ENCODE measurements at places on chromosomes 12 and 14.

DNA sequence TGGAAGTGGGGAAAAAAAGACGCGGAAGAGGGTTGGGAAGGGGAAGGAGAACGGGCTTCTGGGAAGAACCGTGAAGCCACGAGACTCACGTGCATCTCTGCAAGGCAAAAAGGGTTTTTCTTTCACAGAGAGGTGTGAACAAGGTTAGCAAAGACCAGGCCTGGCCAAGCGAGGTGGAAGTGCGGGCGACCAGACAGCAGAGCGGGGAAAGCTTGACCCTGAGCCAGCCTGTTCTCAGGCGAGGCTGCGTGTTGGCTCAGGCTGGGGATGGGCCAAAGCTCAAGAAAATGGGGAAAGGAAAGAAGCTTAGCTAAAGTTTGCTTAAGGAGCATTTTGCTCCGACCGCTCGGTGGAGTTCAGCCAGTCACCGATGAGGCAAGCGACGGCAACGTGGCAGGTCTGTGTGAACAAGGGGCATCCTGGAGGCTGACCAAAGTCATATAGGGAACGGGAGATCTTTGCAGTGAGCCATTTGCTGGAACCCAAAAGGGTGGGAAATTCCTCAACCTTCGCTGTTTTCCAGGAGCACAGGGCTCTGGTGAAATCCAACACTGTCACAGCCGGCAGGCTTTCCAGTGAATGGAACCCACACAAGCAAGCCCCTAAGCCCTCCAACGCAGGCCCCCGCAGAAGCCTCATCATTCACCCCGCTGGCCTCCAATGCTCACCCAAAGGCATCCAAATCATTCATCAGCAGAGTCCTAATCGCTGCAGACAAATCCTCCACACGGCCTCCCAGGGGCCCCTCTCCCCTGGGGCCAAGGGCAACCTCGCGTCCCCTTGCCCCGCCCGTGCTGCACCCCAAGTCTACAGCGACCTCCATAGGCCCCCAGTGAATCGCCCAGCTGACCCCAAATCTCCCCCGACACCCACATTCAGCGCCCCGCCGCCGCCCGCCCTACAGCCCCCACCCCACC, 754 bp downstream of the ZNF605 start:
- peak; percentile 33 for DNase-seq

DNA sequence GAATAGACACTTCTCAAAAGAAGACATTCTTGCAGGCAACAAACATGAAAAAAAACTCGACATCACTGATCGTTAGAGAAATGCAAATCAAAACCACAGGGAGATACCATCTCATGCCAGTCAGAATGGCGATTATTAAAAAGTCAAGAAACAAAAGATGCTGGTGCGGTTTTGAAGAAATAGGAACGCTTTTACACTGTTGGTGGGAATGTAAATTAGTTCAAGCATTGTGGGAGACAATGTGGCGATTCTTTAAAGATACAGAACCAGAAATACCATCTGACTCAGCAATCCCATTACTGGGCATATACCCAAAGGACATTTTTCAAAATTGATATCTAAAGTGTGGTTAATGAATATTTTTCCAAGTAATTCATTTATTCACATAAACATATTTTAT, 39.6 kb upstream of the LIN7A start:
- no peak for DNase-seq

DNA sequence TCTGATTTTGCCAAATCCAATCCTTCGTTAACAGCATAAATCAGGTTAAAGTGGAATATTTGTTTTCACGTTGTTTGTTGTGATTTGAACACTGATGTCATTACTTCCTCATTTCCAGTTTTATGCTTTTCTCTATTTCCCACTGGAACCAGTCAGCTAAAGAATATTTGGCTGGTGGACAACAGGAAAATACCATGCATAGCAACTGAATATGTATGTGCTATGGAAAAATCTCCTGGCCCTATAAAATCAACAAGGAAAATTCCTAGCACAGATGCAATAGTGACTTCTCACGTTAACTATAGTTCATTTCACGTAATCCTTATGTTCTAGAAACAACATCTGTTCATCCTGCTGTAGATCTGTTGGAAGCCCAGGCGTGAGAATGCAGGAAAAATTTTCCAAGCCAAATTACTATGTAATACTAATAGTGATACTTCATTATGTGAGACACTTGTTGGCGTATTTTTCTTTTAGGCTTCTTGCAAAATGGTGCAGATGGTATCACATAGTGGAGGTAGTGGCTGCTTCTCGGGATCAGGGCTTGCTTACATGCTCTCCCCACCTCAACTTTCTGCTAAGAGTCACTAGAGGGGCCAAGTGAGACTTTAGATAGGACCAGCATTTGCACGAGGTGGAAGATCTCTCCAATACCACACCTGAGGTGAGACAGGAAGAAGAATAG, 86.3 kb upstream of the USP44 start:
- DNase-seq = no peak

DNA sequence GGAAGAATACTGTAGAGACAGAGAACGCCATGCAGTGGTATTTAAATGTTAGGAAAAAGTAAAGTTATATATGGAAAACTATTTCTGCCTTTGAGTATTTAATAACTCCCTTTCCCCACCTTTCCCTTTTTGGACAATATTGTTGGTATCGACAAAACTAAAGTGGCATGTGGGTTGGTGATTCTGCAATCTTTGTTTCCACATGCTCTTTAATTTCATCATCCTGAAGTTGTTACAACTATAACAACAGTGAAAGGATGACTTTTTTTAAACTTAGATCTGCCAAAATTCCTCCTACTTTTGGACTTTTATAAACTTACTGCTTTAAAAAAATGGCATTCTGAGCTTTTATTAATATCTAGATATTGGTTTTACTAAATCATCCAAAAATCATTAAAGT, 25.3 kb downstream of the TTC8 start:
- no peak for DNase-seq

- no peak for DNase-seq
Measured at GRCh38 chr14:57883061-57883460, 17.2 kb upstream of the SLC35F4 start.

DNA sequence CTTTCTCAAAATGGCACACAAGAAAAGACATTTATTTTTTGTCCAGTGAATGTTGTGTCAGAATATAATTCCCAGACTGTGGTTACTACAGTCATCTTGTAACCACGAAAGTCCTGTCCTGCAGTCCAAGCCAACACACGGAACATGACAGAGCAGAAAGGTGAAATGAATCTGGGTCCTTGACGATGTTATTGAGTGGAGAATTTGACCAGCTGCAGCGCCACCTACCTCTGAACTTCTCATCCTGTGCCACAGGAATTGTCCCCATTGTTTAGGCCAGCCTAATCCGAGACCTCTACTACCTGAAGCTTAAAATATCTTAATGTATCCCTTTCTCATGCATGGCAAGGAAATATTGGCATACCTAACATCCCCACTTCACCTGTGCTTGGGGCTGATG, 64.1 kb upstream of the OTX2 start:
- DNase-seq = no peak

DNA sequence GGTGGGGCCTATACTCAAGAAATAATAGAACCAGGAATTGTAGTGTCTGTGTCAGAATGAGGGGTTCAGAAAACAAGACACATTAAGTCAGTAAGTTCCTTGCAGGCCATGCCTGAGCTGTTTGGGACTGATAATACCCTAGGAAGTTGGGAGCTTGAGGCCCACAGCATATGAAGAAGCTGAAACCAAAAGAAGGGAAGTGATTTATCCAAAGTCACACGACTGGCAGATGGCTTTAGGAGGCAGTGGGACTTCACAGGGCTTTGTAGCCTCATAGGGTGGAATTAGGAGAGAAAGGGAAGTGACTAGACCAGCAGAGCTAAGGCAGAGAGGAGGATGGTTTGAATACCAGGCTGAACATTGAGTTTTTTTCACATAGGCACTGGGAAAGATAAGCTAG, 56.6 kb upstream of the SRSF5 start:
- DNase-seq = no peak

All from renal cortex interstitium (tissue), 15 donors.